A549 treated with Mapracorat at 1 μM for 4 hours (cell line): ENCODE measurements at places on chromosomes 12 and 14. TPM values are rescaled to one million over a fixed set of nuclear protein-coding genes. Genes with fewer than 3 reads are reported as not detected.

SIX1 gene
- total RNA-seq, result 5.6 to 8.1 TPM (median 6.8 TPM) in 5 replicates

POTEM gene
- total RNA-seq, result not detected in 5 replicates

CIROP gene
- total RNA-seq, result not detected in 5 replicates

PLA2G1B gene
- total RNA-seq, result not detected in 5 replicates

LRRC10 gene
- total RNA-seq, result not detected in 5 replicates

TTC8 gene
- total RNA-seq, result 35.0 to 44.2 TPM (median 38.5 TPM) in 5 replicates

BCL7A gene
- total RNA-seq, result 10.4 to 12.5 TPM (median 10.9 TPM) in 5 replicates

BDKRB2 gene
- total RNA-seq, result 1.00 to 1.3 TPM (median 1.2 TPM) in 5 replicates
